ENCODE measurements at places on chromosomes 5 and 9. TPM values are rescaled to one million over a fixed set of nuclear protein-coding genes. Genes with fewer than 3 reads are reported as not detected.

SLF1 gene
- 6.1 TPM for total RNA-seq

TTC39B gene
- total RNA-seq: 8.6 TPM

- no peak for DNase-seq
Measured at GRCh38 chr9:136287960-136288753, 15.7 kb downstream of the CCDC187 start.

DNA sequence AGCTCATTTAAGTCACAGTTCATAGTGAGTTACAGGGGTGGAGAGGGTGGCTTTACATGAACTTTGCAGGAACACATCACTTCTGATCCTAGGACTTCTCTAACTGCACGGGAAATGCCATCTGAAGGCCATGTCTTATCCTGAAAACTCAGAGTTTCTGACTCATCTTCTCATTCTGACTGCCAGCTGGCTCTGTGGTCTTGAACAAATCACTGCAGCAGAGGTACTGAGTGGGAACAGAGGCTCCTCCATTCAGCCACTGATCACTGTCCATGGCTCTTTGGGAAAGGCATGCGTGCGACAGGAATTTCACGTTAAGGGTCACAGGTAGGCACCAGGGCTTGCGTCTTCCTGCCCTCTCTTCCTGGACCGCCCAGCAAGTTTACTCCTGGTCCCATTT lies 114.6 kb upstream of the LRRTM2 start:
- peak; percentile 88 for DNase-seq

GRCh38 chr9:127092041-127092608 lies 30.3 kb downstream of the ANGPTL2 start:
- no peak for DNase-seq

DNA sequence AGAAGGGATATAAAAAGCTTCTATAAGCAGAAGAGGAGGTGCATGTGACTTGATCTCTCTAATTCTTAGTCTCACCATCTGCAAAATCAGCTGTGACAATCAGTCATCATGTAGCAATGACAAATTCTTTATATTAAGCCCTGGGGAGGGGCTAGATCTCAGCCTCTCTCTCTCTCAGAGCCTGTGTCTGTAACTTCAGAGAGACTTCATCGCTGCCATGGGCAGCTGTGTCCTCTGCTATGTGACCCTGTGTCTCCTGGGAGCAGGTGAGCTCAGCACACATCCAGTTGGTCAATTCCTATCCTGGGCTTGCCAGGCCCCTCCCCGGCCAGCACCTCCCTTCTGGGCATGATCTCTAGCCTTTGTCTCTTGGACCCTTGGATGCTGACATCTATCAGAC lies 109.6 kb downstream of the ANKRD18B start:
- no peak for DNase-seq

- no peak for DNase-seq
Measured at GRCh38 chr9:15612962-15613361, 60.1 kb downstream of the CCDC171 start.

DNA sequence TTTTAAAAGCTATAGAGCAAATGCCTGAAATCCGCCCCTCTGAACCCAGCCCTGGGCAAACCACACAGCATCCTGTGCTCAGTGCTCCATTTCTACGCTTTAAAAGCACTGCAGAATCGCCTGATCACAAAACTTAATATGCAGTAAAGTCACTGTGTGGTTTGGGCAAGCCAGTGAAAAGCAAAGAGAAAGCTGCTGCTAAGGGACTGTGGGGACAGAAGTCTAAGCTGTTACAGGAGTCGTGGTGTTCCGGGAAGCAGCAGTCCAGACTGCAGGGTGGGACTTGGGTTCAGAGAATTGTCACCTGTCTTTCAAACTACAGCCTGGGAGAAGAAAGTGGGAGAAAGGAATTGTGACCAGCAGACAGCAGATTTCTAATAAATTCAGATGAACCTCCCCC lies 8.2 kb downstream of the RAPGEF1 start:
- no peak for DNase-seq

GRCh38 chr5:96659170-96659569 lies 3.0 kb upstream of the CAST start:
- DNase-seq: no peak

DNA sequence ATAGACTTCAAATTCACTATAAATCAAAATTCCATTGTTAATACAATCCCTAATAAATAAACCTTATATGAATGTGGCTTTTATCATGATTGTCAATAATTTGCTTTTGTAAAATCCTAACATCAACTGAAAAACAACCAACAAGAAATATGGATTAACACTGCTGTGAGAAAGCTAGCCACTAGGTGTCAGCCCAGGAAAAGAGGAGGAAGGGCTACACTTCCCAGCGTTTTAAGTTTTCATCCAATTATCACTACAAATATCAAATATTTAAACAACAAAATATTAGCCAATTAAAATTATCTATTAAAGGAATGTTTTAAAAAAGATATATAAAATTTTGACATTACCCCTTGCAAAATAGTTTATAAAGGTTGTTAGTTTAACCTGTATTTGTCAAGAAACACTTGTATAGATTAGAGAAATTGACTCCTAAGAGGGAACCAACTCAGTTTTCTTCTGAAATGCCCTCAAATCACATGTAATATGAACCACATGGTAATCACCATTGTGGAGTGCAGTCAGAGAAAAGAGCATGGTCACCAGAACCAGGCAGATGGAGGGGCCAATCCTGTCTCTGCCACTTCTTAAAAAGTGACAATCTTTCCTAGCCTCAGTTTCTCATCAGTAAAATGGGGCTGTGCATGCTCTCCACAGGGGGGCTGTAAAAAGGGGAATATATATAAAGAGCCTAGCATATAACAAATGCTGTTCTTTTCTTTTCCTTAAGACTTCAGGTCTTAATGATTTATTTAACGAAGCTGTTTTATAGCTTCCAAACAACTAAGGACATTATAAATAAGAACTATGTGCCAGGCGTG lies 188.2 kb downstream of the CRB2 start:
- peak; percentile 66 for DNase-seq

DNA sequence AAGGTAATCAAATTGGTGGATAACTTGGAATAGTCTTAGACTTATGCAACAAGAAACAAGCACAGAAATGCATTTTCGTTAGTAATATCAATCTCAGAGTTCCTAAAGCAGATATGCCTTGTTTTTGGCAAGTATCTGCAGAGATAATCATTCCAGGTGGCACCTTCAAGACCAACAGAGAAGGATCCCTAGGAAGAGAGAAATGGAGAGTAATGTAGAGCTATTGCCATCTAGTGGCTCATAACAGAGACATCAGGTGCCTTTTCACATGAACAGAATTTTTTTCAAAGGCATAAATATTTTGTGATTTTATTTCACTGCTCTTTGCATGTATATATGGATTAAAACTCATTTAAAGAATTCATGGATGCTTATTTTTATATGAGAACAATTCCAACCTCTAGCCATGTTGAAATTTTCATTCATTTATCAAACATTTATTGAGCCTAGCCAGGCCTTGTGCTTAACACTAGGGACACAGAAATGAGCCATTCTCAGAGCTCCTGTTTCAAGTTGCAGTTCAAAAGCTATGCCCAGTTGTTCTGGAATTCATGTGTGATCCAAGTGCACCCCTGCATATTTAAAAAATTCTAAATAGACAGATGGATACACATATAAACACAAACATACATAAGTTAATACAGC lies 117.5 kb upstream of the OR13F1 start:
- DNase-seq: peak; percentile 65

Measured in GM23248 (cell line).